ENCODE measurements at places on chromosomes 6 and 20. TPM values are rescaled to one million over a fixed set of nuclear protein-coding genes. Genes with fewer than 3 reads are reported as not detected.

- DNase-seq: peak; percentile 84
These were observed 215.2 kb upstream of the ZNF184 start for GRCh38 chr6:27688014-27688586.

The FKBP1A gene
- 439 TPM for polyA plus RNA-seq

The RSPH4A gene
- 7.5 TPM for polyA plus RNA-seq

DNA sequence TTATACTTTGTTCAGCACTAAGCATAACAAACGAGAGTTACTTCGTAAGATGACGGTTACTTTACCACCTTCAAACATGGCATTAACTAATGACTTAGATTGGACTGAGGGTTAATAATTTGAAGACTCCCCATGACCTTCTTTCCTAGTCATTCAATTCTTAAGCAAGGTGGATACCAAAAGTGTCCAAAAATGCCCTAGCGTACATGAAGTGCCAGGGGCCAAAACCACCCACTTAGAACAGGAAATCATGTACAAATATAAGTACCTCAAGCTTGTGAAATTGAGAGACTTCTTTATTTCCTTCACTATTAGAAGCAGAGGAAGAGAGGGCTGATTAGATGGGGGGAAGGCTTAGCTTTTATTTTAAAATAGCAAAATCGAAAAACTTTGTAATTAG, 166.4 kb downstream of the ATXN1 start:
- no peak for DNase-seq

The ASIP gene
- 0.29 TPM for polyA plus RNA-seq

The ARFGEF3 gene
- 9.3 TPM for polyA plus RNA-seq

- DNase-seq: no peak
These were observed 72.4 kb upstream of the TMEM181 start for GRCh38 chr6:158487495-158487894.

- no peak for DNase-seq
These were observed 52.7 kb downstream of the LYRM4 start for GRCh38 chr6:5208057-5208456.

DNA sequence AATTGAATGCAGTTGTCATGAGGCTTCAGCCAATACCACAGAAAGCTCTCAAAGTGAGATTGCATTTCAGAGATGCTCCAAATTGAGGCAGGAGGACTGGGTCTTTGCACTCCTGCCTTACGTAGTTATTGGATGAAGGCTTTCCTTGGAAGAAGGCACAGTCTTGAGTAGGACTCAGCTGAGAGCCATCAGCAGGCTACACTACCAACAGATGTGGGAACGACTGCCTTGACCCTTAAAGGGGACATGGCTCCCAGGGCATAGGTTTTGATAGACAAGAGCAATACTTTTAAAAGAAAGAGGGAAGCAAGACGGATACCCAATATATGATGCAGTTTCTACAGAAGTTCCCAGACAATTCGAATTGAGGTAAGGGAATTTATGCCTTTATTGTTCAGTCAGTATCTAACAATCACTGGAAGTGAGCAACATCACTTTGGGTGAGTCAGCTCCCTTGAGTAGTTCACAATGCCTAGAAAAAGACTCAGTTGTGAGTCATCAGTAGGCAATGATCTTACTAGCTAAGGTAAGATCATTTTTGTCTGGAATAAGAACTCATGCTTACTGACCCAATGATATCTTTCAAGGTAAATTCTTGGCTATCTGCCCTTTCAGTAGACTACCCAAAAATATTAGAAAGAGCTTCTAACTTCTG, 390.8 kb downstream of the GJA1 start:
- DNase-seq: no peak

GRCh38 chr6:10964684-10965083, 77.8 kb downstream of the SYCP2L start:
- no peak for DNase-seq

DNA sequence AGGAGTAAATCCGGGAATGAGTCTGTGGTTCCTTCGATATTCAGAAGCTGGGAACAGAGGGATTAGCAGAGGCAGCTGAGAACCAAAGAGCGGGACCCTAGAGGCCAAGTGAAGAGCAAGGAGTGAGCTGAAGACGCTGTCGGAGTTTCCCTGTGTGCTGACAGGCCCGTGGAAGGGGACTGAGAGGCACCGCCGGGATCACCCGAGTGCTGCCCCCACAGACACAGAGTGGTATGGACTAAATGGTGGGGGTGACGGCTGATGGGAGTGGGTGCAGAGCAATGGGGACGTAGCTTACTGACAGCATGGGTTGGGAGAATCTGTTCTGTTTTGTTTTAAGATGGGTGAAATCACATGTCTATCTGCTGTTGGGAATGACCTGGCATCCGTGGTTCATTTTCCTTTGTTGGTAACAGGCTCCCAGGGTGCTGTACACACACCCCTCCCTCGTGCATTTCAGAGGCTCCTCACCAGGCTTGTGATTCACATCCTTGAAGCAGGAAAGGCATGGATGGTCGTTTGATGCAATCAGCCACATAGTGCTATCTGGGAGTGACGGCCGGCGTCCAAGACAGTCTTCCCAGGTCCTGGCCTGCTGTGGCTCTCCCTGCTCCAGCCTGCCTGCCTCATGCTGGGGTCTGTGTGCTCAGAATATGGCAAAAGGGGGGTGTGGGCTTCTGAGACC, 97.4 kb downstream of the THBS2 start:
- no peak for DNase-seq

GRCh38 chr20:20271271-20271670, 96.6 kb upstream of the INSM1 start:
- DNase-seq: no peak

DNA sequence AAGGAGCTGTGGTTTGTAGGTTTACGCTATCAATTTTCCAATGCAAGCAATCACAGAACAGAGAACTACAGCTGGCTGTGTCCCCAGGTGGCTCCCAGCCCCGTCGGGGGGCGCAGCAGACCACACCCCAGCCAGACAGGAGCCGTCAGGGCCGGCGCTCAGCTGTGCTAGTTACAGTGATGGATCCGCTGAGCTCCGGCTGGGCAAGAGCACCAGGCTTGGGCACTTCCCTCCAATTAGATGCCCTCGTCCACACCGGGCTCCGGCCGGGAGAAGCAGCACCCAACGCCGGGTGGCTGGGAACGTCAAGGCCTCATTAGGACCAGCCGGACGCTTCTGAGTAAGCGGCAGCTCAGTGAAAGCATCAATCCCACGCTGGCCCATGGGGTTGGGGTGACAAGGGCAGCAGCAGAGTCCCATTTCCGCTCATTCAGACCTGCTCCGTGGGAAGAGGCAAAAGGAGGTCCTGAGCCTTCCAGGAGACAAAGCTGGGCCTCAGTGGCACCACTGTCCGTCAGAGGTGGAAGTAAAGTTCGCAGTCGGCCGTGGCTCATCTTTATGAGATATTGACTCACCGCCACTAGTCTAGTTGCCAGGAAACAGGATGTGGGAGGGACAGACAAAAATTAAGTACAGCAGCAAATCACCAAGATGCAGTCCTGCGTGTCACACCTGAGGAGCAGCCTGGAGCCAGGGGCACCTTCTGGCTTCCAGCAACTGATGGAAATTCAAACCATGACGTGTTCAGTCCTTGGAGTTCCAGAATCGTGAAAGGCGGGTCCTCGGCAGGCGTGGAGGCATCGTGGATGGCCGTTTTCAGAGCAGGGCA, 164.1 kb downstream of the TAF4 start:
- peak; percentile 76 for DNase-seq

DNA sequence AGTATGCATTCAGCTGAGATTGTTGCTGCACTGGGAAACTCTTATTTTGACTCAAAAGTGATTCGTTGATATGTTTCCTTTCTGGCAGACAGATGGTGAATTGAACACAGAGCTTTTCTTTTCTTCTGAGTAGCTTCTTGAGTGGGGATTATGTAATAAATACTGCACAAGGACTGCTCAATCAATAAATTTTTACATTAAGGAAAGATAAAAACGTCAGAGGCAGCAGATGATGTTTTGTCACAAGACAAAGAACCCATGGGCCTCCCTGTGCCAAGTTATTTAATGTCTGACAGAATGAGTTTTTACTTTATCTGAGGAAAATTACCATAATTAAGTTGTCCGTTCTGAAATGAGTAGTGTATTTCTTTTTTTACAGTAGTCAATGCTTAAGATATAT, 460.3 kb downstream of the UTRN start:
- DNase-seq: no peak

DNA sequence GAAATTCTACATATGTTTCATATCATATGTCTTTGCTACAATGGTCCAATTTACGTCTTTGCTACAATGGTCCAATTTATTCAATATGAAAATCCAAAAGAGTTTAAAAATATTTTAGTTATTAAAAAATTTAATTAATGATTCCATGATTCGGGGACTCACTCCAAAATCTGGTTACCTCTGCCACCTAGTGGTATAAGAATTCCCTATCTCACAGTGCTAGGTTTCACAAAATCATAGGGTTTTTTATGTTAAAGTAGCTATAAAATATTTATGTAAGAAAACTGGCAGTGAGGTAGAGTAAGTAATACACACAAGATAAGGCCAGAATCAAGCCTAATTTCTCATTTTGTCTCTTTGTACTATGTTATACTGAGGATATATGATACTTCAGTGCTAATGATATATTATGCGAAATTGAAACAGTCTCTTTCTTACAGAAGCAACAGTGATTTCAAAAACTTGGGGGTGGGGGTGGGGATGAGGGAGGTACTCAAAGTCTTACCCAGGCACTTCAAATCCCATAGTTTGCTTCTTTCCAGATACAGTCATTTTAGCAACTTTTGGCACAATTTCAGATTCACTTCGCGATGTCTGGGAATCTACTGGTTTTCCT, 52.3 kb downstream of the HBS1L start:
- no peak for DNase-seq

- no peak for DNase-seq
These were observed 3.0 kb downstream of the ARID1B start for GRCh38 chr6:156780102-156780641.

The BPIFB4 gene
- polyA plus RNA-seq: not detected

GRCh38 chr6:18388942-18389341, 1.8 kb downstream of the RNF144B start:
- no peak for DNase-seq

The TCFL5 gene
- 10.8 TPM for polyA plus RNA-seq

DNA sequence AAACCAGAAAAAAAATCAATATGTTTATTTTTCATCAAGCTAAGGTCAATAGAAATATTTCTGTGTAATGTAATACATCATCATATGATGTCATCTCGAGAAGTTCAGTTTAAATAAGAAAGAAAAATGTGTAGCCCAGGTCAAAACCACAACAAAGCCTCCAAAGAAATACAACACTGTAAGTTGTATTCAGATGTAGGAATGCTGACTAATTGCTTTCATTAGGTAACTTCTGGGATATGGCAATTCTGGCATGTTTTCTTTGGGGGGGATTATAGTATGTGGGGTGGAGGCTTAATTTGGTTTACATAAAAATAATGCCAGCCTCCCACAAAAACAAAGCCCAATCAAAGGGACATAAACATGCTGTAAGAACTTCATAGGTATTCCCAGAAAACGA, 881.8 kb upstream of the CITED2 start:
- DNase-seq: no peak

DNA sequence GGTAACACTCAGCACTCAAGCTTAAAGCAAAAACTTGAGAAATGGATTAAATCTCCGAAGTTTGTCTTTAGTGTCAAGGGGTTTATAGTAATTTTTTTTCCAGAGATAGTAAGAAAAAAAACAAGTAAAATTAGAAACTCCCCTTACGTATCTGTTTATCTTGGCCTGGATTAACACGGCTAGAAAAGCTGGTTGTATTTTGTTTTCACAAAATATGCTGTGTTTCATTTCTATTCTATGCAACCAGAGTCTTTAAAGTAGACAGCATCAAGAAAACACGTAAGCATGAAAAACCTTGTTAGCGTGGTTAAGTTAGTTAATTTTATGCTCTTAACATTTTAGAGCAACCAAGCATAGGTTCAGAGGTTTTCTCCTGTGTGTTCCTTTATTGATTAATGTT, 21.8 kb upstream of the ERVFRD-1 start:
- no peak for DNase-seq

The TREML2 gene
- 0.16 TPM for polyA plus RNA-seq

DNA sequence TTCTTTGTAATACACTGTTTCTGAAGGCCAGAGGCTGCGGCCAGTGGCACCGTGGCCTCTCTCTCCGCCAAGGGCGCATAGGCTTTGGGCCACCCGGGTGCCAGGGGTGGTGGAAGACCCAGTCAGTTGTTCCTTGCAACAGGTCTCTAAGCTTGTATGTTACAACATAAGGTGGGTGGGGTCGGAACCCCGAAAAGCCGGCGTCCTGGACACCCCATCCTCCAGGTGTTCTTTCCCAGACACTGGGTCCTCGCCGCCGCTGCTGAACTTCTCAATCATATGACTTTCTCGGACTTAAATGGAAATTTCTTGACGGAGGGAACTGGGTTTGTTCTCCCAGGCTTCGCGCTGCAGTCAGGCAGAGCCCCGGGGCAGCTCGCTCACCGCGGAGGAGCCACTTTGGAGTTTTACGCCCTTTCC, 983 bp upstream of the KCNQ5 start:
- no peak for DNase-seq

The HUS1B gene
- polyA plus RNA-seq: 0.43 TPM

The CD93 gene
- 184 TPM for polyA plus RNA-seq

- peak; percentile 91 for DNase-seq
These were observed 567 bp upstream of the FNDC11 start for GRCh38 chr20:63553251-63553932.

The ABHD16B gene
- polyA plus RNA-seq: not detected

The SLC2A4RG gene
- polyA plus RNA-seq: 138 TPM

DNA sequence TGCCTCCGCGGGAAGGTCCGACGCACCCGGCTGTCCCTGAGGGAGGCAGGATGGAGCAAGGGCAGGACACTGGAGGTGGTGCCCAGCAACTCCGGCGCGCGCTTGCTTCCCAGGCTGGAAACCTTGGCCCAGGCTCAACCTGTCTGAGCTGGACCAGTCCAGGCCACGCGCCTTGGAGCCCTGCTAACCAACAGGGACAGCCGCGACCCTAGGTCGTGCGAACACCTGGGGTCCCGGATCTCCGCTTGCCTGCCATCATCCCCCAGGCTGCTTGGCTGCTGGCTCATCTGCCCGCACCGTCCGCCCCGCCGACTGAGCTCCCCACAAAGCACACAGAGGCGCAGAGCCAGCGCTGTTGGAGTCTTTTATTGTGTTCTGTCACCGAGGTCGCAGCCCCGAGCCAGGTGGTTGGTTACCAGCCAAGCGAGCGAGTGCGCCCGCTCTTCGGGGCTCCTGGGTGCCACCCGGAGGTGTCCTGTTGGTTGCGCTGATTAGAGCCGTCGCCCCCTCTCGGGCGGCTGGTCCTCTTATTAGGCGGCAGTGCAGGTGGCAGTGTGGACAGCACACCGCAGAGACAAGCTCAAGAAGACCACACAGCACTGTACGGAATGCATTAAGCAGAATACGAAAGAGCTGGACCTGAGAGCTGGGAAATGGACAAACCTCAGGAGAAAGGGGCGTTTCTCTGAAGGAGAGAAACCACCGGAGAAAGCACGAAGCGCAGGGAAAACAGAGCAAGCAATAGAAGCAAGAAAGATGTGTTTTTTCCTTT, 3.8 kb downstream of the COL12A1 start:
- DNase-seq: peak; percentile 71

DNA sequence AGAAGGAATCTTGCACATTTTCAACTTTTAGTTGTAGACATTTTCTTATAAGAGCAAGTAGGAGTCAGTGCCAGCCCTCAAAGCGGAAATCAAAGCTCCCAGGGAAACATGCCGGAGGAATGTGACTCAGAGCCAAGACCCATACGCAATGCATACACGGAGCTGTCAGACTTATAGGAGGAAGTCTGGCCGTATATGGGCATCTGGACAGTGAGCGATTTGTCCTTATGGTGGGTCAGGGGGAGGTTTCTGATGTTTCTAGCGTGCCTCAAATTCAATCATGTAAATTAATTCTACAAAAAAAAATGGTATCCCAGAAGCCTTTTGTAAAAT, 3.6 kb upstream of the CCN2 start:
- DNase-seq: peak; percentile 88

GRCh38 chr20:37279820-37280219, 9.6 kb upstream of the MANBAL start:
- no peak for DNase-seq

Measured in left lung (tissue), 14 donors.